ENCODE measurements at places on chromosomes 5 and 9.

DNA sequence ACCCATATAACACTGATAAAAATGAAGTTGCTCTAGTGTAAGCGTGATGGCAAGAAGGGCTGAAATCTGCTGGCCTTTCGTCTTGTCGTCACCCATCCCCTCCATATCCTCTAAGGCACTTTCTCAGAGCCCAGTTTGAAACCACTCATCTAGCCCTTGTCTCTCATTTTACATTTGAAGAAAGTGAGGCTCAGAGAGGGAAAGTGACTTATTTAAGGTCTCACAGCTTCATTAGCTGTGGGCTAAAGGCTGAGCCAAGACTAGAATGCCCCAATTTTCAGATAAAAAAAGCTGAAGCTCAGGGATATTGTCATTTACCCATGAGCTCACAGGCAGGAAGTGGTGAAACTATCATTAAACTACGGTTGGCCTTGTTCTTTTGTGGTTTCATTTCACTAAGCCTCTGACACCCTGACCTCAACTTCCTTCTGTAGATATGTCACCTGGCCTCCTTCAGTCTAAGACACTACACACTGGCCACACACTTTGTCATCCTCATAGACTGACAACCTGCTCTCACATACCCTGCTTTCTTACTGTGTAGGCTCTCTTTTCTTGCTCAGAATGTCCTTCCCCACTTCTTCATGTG is 176.7 kb upstream of the DMAC1 start:
- DNase-seq, result peak; percentile 20

- no peak for DNase-seq
These were observed 97.2 kb downstream of the F2RL2 start for GRCh38 chr5:76525956-76526355.

DNA sequence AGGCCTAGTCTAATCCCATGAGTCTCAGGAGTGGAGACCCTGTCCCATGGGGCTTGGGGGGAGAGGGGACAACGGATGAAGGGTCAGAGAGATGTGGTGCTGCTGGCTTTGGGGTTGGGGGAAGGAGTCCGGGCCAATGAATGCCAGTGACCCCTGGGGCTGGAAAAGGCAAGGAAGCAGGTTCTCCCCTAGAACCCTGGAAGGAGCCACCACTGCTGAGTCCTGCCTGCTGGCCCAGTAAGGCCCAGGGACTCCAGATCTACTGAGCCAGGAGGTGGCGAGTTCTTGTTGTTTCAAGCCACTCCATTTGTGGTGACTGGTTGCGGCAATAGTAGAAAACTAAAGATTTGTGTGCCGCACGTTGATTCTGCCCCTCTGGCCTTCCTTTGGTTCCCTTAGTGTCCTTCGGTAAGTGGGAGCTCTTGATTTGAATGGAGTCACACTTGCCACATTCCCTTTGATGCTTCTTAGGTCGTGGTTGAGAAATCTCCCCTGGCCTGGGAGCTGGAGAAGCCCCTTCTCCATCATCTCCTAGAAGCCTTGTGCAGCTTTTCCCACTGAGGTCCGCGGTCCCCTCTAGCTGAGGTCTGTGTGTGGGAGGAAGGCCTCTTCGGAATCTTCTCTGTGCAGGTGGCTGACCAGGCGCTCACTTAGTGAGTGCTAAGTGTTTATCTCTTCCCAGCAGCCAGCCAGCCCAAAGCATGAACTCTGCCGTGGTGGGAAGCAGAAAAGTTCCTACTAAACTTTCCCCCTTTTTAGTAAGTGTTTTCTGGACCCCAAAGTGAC is 9.0 kb downstream of the FCN1 start:
- no peak for DNase-seq

DNA sequence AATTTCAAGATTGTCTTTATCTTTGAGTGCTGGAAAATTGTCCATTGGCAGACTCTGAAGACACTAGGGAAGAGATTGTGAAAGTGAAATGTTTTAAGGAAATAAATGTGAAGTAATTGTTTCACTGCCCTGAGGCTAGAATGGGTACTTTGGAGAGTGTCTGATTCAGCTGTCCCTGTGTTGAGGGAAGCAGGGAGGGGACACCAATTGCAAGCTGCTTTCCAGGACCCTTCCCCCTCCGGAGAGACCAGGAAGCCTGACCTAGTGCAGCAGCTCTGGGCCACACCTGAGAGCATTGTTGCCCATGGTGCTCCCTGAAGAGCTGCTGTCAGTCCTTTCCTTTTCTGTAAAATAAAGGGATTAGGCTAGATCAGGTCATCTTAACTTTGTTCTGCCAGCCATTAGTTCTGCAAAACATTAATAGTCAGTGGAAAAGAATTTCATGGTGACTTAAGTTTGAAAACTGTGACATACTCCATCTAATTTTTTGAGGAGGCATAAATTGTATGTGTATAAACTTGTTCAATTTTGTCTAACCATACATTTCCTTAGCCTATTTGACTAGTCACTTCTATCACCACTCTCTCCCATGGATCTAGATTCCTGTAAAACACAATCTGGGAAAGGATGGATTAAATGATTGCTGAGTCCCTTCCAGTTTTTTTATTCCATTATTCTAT is 18.8 kb downstream of the MAP1B start:
- no peak for DNase-seq

DNA sequence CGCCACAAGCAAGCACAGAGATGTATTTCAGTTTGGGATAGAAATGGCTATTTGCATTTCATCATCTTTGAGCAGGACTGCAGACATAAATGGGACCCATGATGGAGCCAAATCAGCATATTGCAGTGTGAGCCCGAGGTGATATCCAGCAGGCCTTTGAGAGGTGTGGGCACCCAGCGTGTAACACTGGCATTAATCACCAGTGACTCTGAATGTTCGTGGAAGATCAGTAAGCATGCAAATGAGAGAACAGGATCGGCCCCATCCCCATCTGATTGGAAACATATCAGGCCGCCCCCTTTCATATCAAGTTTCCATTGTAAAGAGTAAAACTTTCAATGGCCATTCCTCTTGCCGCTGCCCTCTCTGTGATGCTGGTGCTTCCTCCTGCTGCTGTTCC is 84.0 kb downstream of the GTF3C4 start:
- DNase-seq, result no peak

GRCh38 chr9:131817627-131818026 is 77.8 kb upstream of the RAPGEF1 start:
- no peak for DNase-seq

DNA sequence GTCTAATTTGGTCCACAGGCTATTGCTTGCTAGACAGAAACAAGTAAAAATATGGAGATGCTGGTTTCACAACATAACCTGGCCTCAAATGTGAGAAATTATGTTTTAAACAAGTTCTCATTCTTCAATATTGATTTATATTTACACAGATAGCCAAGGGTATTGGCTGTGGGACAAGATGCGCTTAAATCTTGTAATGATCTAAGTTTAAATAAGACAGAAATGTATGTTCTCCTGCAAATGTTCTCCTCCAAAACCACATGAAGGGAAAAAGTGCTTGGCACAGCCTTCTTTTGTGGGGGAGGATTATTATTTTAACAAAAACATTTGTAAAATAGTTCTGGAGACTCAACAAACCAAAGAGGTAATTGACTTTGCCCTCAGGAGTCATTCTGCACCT is 356.0 kb downstream of the DMAC1 start:
- no peak for DNase-seq

- DNase-seq, result no peak
These were observed 24.3 kb downstream of the FBXO38 start for GRCh38 chr5:148408092-148408491.

GRCh38 chr5:56587381-56588130 is 227.8 kb upstream of the MAP3K1 start:
- DNase-seq, result no peak

GRCh38 chr5:66824476-66824875 is 228.3 kb downstream of the MAST4 start:
- no peak for DNase-seq

DNA sequence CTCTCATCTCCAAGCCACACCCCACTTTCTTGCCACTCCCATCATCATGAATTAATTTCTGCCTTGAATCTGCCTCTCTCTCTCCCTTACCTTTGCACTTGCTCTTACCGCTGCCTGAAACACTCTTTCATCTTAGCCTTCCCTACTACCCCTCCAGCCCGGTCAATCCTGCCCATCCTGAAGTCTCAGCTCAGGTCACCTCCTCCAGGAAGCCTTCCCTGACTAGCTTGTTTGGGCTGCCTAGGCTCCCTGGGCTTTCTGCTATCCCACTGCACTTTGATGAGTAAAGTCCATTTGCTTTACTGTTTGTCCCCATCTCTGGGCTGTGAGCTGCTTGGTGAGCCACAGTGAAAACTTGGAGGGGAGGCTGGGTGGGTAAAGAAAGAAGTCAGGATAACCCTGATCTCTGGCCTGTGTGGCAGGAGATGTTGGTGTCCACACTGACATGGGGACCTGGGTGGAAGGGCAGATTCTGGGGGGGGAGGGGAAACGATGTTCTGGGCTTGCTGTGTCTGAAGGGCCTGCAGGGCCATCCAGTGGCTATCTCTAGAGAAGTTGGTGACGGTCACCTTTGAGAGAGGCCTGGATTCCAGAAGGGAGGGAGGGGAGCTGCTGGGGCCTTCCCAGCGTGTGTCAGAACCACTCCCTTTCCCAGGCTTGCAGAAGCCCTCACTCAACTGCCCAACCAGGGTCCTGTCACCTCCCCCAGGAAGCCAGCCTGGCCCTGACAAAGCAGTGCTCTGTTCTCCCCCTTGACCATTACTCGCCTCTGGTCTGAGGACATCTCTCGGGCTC is 75.0 kb upstream of the DAB2IP start:
- no peak for DNase-seq

DNA sequence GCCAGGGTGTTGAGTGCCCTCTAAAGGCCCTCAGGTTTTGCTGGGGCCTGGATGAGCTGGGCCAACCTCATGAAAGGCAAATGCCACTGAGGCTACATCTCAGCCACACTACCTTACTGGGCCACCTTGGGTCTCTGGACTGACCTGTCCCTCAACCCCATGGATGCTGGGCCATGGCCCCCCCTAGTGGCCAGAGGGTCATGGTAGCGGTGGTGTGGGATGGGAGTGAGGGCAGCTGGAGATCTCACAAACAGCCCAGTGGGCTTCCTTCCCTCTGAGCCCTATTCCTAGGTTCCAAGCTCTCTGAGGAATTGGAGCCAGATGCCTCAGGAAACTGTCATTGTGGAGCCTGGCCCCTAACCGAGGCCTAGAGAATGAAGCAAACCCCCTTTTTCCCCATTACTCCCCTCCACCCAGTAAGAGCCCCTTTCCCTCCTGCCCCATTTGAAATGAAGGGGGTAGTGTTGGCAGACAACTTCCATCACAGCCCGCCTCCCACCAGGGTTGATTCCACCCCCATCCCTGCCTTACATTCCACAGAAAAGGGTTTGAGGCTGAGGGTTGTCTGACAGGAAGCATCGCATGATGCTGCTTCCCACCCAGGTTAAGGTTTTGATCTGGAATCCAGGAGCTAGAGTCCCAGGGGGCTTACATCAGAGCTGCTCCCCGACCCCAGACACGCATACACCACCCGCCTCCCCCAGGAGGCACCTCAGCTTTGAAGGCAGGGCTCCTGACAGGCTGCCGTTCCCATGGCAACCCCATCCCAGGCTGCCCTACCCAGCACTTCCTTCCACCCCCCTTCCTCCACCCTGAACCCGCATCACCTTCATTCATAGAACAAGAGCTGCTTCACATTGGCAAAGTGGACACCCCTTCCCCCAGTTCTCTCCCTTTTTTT is 63.9 kb downstream of the PCDH1 start:
- DNase-seq, result peak; percentile 17
